ENCODE measurements at places on chromosomes 4 and X.

- DNase-seq, result no peak
These were observed 819.1 kb upstream of the EPHA5 start for GRCh38 chr4:66489370-66489769.

DNA sequence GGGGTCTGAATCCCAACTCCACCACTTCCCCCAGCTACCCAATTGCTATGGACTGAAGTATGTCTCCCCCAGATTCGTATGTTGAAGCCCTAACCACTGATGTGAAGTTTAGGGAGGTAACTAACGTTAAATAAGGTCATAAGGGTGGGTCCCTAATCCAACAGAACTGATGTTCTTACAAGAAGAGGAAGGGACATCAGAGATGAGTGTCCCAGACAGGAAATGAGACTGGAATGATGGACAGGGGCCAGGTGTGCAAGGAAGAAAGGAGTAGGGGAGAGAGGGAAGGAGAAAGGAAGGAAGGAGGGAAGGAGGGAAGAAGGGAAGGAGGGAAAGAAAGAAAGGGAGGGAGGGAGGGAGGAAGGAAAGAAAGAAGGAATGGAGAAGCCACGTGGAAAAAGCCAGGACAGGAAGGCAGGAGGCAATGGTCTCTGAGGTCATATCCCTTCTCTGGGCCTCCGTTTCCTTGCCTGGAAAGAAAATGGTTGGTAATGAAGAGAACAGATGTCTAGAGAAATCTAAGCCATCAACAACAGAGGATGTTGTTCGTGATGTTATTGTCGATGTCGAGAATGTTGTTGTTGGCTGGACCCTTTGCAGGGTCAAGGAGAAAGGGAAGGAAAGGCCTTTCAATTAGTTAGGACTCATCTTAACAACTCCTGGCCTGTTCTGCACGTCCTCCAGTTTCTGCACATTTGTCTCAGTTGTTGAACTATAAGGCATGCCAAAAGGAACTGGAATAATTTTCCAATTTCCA is 59.0 kb upstream of the FGFBP2 start:
- DNase-seq, result no peak

DNA sequence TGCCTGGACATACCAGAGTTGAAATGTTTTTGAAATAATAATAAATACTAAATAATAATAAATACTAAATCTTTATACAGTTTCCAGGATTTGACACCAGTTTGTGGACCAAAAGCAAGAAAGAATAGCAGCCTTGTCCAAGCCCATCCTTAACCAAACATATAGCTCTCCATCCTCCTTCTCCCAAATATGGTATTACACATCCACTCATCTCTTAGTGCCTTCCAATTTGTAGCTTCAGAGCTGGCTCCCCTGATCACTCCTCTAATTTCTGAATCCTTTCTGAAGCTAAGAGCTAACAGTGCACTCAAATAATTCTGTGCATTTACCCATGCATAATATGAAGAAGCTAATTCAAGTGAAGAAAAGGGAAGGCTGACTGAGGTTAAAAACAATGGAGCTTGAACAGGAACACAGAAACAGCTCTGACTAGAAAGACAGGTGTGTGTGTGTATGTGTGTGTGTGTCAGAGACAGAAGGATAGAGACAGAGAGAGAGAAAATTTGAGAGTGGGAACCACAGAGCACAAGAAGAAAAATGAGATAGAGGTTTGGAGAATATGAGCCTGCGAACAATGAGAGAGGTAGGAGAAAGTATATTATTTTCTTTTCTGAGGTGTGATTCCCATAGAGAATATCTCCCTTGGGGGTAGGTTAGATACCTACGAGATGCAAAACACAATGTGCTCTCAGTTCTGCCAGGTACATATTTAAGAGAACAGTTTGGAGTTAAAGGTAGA is 123.5 kb downstream of the CAMK2D start:
- DNase-seq, result no peak

- DNase-seq, result no peak
These were observed 5.9 kb downstream of the SMIM43 start for GRCh38 chr4:121758925-121759568.

GRCh38 chr4:53432528-53433424 is 55.3 kb downstream of the FIP1L1 start:
- no peak for DNase-seq

- DNase-seq, result no peak
These were observed 141.5 kb downstream of the GLRA2 start for GRCh38 chrX:14670819-14671218.

DNA sequence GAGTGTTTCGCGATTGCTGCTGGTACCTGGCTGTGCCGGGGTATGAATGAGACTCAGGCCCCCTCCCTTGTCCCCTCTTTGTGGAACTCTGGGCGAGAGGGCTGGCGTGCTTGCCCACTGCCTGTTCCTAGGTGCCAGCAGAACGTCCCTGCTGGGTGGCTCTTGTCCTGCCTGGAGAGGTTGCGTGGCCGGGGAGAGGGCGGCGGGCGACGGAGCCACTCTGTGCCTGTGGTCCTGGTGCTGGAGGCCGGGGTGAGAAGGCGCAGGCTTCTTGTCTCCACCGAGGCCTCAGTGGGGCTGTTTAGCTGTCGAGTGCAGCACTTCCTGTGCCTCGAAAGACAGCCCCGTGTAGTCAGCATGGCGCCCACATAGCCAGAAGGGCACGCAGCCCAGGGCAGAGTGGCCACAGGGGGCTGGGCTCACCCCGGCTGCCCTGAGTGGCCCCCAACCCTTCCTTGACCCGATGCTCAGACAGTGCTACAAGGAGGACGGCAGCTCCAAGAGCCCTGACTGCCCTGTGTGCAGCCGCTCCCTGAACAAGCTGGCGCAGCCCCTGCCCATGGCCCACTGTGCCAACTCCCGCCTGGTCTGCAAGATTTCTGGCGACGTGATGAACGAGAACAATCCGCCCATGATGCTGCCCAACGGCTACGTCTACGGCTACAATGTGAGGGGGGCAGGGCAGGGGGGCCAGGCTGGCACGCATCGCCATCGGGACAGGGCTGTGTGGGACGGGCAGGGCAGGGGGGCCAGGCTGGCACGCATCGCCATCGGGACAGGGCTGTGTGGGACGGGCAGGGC is 8.9 kb upstream of the UVSSA start:
- no peak for DNase-seq

GRCh38 chr4:145731028-145731427 is 51.1 kb downstream of the C4orf51 start:
- DNase-seq, result no peak

- no peak for DNase-seq
These were observed 11.9 kb downstream of the EXOC1 start for GRCh38 chr4:55865228-55865806.

DNA sequence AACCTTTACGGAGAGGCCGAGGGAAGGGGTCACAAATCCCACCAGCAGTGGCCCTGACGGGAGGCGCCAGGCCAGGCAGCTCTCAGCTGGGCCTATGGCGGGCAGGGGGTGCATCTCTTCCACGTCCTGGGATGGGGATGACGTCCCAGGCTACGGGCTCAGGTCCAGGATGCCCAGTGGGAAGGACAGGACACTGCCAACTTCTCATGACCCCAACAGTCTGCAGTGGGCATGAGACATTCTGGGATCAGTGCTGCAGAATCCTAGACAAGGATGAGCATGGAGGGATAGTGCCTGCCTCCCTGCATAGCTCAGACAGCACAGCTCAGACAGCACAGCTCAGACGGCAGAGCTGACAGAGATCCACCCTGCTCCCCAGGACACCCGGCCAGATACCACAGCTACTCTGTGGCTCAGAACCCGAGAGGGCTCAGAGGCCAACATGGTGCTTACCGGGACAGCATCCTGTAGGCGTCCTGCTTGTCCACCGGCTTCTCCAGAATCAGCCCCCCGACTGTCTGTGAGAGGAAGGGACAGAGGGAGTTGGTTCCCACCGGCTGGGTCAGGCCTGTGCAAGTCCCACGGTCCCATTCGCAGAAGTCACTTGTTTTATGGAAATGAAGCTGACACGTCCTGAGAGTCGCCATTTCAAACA is 17.3 kb downstream of the ASMTL start:
- DNase-seq, result no peak

- DNase-seq, result no peak
These were observed 27.5 kb downstream of the POU3F4 start for GRCh38 chrX:83535417-83536196.

DNA sequence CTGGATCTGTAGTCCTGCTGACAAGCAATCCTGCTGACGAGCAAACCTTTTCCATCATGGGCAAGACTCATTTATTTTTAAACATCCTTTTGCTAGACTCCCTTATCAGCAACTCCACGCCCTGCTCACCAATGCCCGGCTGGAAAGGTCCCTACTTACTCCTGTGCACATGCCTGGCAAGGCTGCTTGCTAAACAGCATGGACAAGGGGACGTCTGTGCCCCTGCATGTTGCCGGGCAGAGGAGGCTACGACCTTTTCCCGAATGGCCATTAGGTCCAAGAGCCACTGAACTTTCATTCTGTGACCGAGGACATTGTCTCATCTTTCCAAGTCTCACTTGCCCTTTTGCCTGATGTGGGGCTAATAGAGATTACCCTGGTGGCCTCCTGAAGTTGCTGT is 98.6 kb downstream of the MGST2 start:
- DNase-seq, result no peak

DNA sequence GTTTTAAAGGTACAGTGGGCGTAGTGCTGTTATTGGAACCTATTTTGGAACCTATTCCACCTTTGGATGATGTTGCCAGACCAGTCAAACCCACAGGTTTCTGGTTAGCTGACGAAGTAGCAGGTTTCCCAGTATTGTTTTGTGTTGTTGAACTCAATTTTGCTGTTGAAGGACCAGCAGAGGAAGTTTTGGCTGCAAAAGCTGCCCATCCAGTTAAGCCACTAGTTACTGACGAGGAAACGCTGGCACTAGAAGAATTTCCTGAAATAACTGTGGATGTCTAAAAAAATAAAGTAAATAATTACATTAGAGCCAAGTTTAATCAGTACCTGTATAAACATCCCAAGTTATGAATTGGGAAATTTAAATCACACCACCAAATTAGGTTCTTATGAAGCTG is 25.5 kb downstream of the INTS12 start:
- DNase-seq, result no peak

- no peak for DNase-seq
These were observed 201.0 kb downstream of the CAMK2D start for GRCh38 chr4:113560579-113560978.

GRCh38 chr4:94577136-94577535 is 125.4 kb downstream of the PDLIM5 start:
- peak; percentile 69 for DNase-seq

- no peak for DNase-seq
These were observed 49.2 kb upstream of the DDX53 start for GRCh38 chrX:22950269-22951266.

DNA sequence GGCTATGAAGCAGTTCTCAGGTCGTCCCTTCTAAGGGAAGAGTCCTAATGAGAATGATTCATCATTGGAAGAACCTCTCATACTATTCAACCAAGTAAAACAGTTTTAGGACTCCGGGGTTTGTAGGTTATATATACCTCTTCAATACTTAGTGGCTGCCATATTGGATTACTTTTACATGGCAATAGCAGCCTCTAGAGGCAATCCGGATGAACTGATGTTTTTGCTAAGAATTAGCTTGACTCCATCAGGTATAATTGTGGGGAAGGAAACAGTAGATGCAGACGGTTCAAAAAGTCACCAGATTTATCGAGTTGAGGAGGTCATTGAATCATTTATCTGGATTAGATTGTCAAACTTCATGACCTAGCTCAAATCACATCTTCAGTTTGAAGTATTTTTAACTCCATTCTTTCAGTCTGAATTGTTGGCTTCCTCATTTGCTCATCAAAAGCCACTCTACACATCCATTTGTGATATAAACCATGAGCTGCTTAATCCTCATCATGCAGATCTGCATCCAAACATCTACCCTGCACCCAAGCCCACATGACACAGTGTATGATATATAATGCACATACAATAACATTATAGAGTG is 28.4 kb downstream of the GUCY1B1 start:
- DNase-seq, result no peak

- no peak for DNase-seq
These were observed 389.6 kb upstream of the TRAM1L1 start for GRCh38 chr4:117474987-117475386.

DNA sequence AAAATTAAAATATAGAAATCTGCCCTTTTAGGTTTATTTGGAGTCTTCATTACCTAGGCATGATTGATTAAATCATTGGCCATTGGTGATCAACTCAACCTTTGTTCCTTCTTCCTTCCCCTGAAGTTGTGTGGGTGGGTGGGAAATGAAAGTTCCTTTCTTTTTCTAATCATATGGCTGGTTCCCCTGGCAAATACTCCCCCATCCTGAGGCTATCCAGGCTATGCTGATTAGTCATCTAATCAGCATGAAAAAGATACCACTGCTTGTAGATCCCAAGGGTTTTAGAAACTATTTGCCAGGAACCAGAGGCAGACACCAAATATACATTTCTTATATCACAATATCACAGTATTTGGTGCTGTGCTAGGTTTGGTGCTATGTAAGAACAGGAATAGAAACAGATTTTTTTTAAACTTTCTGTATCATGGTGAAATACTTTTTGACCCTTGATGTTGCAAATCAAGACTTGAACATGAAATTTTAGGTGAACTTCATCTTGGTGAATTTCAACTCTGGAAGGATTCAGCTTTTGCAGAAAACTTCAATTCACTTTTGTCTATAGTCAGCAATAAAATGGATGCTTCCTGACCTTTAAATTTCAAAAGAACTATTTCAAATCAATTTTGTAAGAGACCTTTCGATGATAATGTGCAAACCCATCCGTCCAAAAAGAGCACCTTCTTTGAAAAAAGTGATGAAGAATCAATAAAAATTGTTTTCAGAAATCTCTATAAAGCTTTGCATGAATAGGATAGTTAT is 71.1 kb downstream of the CCSER1 start:
- DNase-seq, result no peak

DNA sequence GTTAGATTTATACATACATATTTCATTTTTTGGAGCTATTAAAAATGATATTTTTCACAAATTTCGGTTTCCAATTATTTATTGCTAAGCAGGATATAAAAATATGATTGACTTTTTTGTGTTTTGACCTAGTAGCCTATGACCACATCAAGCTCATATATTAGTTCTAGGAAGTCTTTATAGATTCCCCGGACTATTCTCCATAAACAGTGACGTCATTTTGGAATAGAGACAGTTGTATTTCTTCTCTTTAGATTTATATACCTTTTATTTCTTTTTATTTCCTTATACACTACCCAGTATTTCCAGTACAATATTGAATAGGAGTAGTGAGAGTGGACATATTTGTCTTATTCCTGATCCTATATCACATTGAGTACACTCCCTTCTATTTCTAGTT is 31.8 kb downstream of the DDX53 start:
- no peak for DNase-seq

- DNase-seq, result no peak
These were observed 168.2 kb downstream of the AMELX start for GRCh38 chrX:11461201-11462001.

GRCh38 chrX:133796282-133796681 is 189.1 kb downstream of the GPC3 start:
- no peak for DNase-seq

DNA sequence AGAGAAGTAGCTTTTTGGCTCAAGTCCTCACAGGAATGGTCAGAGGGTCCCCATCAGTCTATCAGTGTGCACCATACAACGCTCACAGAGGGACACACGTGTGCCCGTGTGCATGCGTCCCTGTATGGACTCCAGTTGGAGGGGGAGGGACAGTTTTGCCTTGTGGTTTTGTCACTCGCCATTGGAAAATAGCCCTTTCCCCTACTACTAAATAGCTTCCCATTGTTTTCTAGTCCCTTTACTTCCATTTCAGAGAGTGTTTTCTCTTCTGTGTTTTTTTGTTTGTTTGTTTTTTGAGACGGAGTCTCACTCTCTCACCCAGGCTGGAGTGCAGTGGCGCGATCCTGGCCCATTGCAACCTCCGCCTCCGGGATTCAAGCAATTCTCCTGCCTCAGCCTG is 34.9 kb downstream of the WDR13 start:
- no peak for DNase-seq

- DNase-seq, result no peak
These were observed 47.1 kb downstream of the PPP2R2C start for GRCh38 chr4:6425336-6425735.

GRCh38 chr4:12729384-12729783 is 754.8 kb downstream of the RAB28 start:
- no peak for DNase-seq

Measured in uterus (tissue), 4 donors.